ENCODE measurements at places on chromosomes 7 and 10.

- no peak for DNase-seq
Observed at GRCh38 chr7:20019757-20020432, 197.3 kb downstream of the MACC1 start.

DNA sequence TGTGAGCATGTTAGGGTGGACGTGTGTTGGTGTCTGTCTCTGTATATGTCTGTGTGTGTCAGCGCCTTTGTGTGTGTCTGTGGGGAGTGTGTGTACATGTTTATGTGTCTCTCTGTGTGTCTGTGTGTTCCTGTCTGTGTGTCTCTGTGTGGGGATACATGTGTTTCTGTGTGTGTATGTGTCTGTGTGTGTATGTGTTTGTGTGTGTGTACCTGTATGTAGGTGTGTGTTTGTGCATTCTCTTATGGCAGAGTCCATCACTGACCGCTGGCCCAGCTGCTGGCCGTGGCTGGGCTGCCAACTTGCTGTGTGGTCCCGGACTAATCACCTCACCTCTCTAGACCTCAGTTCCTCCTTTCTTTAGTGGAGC is 54.6 kb downstream of the PALD1 start:
- no peak for DNase-seq

- DNase-seq: no peak
Observed at GRCh38 chr7:55179931-55180682, 161.3 kb downstream of the EGFR start.

GRCh38 chr10:7428673-7429350 is 18.0 kb upstream of the SFMBT2 start:
- no peak for DNase-seq

DNA sequence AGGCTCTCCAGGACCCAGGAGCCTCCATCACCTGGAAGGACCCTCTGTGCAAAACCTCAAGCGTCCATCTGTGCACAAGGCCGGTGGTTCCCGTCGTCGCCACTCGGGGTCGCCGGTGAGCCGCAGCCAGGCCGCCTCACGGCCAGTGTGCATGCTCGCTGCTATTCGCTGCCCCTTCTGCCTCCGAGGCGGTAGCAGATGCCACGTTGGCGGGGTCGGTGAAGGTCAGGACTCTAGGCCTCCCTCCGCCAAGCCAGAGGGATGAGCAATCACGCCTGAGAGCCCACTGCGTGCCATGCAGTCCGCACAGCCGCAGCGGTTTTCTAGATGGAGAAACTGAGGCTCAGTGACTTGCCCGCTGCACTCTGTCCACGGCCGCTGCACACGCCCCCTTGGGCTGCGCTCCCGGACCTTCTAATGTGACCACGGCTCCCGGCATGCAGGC is 5.7 kb downstream of the UPK3B start:
- no peak for DNase-seq

DNA sequence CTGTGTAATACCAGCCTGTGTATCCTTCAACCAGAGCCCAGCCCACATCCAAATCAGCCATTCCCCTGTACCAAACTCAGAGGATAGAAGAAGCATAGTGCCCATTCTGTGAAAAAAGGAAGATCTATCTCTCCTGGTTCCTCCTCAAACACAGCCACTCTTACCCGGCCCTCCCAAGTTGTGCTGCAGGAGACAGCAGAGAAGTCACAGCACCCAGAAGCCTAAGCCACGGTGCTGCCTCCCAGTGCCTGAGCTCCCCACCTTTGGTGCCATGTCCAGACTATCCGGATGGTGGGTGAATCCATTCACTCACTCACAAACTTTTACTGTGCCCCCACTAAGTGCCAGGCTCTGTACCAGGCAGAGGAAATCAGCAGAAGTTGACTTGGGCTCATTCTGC is 166.0 kb upstream of the ZMIZ1 start:
- DNase-seq: no peak

GRCh38 chr10:94178475-94179253 is 184.1 kb downstream of the NOC3L start:
- no peak for DNase-seq

GRCh38 chr10:70441161-70441894 is at the start of gene NODAL:
Gene NODAL (minus strand): TSS chr10:70441681. CDS start chr10:70441667, 14 bp downstream.
- DNase-seq: no peak

- no peak for DNase-seq
Observed at GRCh38 chr7:41652267-41652666, 50.6 kb downstream of the INHBA start.

- no peak for DNase-seq
Observed at GRCh38 chr10:130875897-130876472, 435.5 kb downstream of the TCERG1L start.

DNA sequence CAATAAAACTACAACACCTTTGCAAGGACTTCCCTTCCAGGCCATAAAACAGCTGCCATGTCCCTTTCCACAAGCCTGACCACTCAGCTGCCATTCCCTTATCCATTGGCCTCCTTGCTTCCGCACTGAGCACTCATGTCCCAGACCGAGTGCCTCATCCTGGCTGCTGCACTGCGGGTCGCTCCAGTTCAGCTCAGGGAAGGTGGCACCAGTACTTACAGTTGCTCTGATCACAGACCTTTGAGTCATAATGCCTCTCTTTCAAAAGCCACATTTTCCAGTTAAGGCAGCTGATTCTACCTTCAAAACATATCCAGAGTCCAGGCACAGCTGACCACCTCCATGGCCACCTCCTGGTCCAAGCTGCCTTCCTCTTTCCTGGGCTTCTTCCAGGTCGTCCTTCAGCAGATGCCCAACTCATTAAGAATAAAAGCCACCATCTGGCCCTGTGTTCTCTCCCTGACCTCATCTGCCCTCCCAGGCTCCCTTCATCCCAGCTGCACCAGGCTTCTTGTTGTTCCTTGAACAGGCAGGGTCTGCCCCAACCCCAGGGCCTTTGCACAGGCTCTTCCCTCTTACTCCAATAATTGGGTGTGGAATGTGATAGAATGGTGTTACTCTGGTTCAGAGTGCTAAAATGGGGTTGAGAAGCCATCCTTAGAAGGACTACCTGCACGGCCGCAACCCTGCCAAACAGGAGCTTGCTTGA is 64.5 kb downstream of the RAMP3 start:
- DNase-seq: no peak

- no peak for DNase-seq
Observed at GRCh38 chr7:27111042-27111750, 8.7 kb upstream of the HOXA2 start.

DNA sequence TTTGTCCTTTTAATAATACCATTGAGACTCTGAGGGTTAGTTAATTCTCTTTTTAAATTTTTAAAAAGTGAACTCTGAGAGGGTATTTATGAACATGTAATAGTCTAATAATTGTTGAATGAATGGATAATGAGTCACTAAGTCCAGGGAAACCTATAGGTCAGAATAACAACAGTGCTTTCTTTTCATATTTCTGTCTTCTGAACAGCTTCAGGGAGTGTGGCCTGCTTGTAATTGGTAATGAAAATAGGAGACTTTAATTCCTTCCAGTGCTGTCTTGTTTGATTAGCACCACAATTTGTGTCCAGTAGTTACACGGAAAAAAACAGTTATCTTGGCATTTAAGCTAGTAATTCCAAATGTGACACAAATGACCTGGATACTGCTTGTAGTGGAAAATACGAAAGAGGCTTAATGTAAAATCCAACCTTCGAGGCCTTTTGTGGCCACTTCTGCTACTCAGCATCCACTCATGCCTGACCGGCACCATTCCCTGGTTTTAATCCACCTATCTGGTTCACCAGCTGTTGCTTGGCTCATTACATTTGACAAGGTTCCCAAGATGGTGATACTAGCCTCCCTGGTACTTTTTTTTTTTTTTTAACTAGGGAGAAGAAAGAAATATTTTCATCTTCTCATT is 149.3 kb upstream of the IMMP2L start:
- no peak for DNase-seq

DNA sequence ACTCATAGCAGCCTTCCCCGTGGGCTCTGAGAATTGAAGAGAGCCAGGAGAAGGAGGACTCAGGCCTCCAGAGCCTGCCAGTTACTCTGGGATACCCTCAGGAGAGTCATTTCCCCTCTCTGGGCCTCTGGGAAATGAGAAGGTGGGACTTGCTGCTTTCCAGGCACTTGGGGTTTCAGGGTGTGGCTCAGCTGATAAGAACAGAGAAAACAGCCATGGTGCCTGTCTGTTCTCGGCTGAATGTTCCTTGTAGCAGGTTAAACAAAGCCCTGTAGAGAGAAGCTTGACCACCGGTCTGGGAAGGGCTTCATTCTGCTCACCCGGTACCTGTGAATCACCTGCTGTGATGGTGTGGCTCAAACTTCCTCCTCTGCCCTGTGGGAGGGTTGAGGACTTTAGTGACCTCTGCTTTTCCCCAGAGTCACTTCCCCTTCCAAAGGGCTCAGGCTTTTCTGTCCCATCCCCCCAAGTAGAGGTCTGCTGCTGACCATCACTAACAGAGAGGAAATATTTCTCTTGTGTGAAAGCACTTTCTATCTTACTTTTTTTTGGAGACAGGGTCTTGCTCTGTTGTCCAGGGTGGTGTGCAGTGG is 212.4 kb upstream of the GALNT17 start:
- no peak for DNase-seq

DNA sequence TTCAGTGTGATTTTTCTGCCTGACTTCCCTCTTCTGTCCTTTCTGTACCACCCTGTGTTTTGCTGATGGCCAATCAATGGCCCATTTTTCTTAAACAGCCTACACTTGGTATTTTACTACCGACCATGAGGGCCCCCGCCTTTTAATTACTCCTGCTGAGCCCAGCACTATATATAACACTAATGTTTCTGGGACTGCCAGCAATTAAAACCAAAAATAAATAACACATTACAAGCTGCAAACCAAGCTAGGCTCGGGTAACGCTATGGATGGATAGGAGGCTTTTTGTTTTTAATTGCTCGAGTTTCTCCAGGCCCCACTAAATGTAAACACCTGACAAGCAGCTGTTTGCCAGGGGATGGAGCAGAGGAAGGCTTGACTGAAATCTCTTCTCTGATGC is 915.4 kb upstream of the AUTS2 start:
- DNase-seq: no peak

GRCh38 chr7:37201003-37201875 is 247.4 kb downstream of the ELMO1 start:
- DNase-seq: peak; percentile 30

DNA sequence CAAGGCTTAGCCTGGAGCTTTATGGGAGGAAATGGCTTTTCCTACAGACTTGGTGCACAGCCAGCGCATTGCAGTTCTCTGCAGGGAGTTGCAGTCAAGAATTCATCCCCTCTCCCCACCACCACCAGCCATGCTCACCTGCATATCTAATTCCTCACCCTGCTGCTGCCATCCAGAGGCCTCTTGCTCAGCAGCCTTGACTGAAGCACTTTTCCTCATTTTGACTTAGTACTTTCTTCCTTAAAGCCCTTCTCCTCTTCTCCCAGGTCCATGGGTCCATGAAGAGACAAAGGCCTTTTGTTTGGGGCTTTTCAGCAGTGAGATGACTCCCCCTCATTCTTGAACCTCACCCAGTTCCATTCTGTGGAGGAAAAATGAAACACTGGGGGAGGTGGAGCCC is 39.7 kb upstream of the GPR141 start:
- DNase-seq: no peak

GRCh38 chr10:1561731-1562337 is 175.5 kb downstream of the ADARB2 start:
- no peak for DNase-seq

DNA sequence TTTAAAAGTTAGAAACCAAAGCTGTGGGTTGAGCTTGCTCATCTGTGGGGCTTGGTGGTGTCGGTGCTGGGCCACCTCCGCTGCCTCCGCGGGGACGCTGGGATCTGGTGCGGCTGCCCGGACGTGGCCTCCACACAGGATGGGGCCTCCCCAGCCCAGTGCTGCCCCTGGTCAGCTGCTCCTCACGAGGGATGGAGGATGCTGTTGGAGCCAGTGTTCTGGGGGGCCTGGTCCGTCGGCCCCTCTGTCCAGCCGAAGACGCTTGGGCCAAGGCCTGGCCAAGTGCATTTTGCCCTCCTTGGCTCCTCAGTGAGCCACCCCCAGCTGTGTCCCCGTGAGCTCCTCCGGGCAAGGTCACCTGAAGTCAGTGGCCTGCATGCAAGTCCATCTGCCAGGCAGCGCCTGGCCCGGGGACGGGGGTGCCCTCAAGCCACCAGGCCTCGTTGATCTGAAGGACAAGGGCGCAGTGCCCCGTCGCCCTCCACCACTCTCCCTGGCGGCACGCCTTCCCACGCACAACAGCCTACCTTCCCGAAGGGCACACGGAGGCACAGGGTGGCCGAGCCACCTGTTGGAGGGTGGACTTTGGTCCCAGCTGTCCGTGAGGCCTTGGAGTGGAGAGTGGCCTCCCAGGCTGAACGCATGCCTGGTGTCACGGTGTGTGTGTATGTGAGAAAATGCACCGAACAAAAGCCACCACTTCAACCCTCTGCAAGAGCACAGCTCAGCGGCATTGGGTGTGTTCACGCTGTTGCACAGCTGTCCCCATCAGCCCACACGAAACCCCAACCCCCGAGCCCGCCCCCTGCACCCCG is 27.3 kb downstream of the KNDC1 start:
- no peak for DNase-seq

DNA sequence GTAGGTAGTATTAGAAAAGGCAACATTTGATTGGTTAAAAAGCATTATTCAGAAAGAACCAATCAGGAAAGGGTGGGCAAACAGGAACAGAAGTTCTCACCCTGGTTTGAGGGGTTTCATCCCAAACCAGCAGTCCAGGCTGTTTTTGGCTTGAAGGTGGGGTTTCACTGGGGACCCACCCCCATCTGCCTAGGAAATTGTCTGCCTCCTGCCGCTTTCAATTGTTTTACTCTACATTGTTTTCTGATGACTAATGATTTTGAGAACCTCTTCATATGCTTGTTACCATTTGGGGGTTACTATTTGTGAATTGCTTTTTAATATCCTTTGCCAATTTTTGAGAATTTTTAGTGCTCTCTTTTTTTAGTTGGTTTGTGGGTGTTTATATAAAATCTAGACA is 3.3 kb upstream of the PCBD1 start:
- no peak for DNase-seq

GRCh38 chr10:7261351-7261750 is 149.5 kb downstream of the SFMBT2 start:
- no peak for DNase-seq

- no peak for DNase-seq
Observed at GRCh38 chr10:112231602-112232400, 48.2 kb upstream of the GPAM start.

- DNase-seq: no peak
Observed at GRCh38 chr7:98186452-98187137, 24.6 kb upstream of the BHLHA15 start.

GRCh38 chr7:55160539-55160938 is 141.7 kb downstream of the EGFR start:
- no peak for DNase-seq

GRCh38 chr10:69861251-69862240 is 59.8 kb downstream of the COL13A1 start:
- DNase-seq: no peak

- DNase-seq: no peak
Observed at GRCh38 chr7:34869057-34869456, 168.2 kb downstream of the DPY19L1 start.

- no peak for DNase-seq
Observed at GRCh38 chr7:129719980-129720732, 108.6 kb downstream of the NRF1 start.

GRCh38 chr10:27744802-27745731 is 552 bp downstream of the MKX start:
- no peak for DNase-seq

- DNase-seq: peak; percentile 61
Observed at GRCh38 chr10:8048281-8049008, 6.0 kb upstream of the GATA3 start.

Data from activated CD4-positive, alpha-beta T cell treated with anti-CD3 and anti-CD28 coated beads for 4 hours (primary cell).